ENCODE measurements at places on chromosomes 5 and 9. TPM values are rescaled to one million over a fixed set of nuclear protein-coding genes. Genes with fewer than 3 reads are reported as not detected.

DNA sequence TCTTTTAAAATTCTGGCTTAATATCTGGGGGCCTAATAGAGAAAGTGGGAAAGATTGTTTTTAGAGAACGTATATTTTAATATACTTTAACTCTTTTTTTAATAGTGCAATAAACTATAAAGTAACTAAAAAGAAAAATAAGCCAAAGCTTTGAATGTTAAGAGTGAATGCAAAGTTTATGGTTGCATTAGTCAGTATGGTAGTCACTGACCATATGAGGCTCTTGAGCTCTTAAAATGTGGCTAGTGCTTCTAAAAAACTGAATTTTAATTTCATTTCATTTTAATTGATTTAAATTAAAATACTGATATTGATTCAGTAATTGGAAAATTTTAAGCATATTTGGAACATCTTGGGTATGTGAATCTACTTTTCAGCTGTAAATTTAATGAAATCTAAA lies 310.7 kb downstream of the PJA2 start:
- H3K4me3 ChIP-seq = no peak overlapping the region
- H3K27ac ChIP-seq = no peak overlapping the region
- no peaks in the 10 kb centered on the region for H3K27me3 ChIP-seq
- no peak for DNase-seq
- no peaks in the 10 kb centered on the region for H3K4me1 ChIP-seq

DNA sequence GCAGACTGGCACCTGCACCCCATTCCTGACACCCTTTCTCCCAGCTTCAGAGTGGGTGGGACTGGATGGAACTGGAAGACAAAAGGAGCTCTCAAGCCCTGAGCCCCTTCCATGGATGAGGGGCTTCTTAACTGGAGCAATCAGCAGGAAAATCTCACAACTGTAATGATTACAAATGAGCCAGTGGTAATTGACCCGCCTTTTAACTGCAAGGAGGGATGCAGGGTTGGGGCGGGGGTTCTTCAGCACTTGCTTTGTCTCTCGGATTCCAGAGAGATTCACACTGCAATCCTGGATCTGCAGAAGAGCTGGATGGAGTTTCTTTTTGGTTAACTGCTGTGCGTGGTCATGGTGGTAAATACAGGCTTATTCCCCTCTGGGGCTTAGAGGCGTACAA lies 160.1 kb upstream of the SHB start:
- no peak overlapping the region for H3K4me3 ChIP-seq
- H3K36me3 ChIP-seq = no peaks in the 10 kb centered on the region
- peaks cover 16% of the 10 kb centered on the region for H3K4me1 ChIP-seq
- H3K27me3 ChIP-seq = no peaks in the 10 kb centered on the region

GRCh38 chr5:62259699-62260250 lies 46.2 kb upstream of the KIF2A start:
- peaks cover 58% of the 10 kb centered on the region for H3K4me1 ChIP-seq
- peak; percentile 28 for DNase-seq
- no peak overlapping the region for H3K4me3 ChIP-seq
- peaks cover 12% of the 10 kb centered on the region for H3K36me3 ChIP-seq

DNA sequence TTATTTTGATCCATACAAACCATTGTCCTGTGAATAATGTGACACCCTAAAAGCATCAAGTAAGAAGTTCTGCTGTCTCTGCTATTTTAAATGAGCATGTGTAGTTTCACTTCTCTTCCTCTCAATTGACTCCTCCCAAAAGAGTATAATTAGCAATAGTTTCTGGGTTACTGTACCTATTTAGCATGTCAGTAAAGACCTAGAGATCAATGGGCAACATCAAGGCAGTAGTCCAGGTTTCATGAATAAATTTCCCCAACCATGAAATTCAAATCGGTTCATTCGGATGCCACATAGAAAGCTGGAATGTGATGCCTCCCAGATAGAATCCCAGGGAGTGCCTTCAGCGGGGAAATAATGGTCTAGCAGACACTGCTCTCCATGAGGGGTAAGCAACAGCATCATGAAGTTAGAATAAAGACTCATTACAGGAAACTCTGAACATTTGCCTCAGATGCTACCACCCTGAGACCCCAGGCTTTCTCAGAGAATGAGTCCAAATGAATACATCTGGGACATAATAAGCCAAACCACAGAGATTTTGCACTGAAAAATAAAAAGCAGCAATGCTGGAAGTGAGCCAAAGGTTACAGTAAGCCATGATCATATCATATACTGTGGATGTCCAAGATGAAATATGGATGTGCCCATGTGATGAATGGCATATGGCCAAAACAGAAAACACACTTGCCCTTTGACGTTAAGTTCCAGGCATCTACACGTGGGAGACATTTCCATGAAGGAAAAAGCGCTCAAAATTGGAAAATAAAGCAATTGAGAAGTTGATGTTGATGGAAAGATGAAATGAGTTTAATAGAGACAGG lies 1107.0 kb upstream of the SEMA6A start:
- H3K4me1 ChIP-seq = no peaks in the 10 kb centered on the region
- H3K27me3 ChIP-seq = no peaks in the 10 kb centered on the region
- no peaks in the 10 kb centered on the region for H3K36me3 ChIP-seq
- DNase-seq = no peak

- H3K4me1 ChIP-seq = no peaks in the 10 kb centered on the region
- no peak for DNase-seq
- no peak overlapping the region for H3K27ac ChIP-seq
- no peaks in the 10 kb centered on the region for H3K36me3 ChIP-seq
These were observed 615.1 kb downstream of the TLE1 start for GRCh38 chr9:81074221-81074620.

DNA sequence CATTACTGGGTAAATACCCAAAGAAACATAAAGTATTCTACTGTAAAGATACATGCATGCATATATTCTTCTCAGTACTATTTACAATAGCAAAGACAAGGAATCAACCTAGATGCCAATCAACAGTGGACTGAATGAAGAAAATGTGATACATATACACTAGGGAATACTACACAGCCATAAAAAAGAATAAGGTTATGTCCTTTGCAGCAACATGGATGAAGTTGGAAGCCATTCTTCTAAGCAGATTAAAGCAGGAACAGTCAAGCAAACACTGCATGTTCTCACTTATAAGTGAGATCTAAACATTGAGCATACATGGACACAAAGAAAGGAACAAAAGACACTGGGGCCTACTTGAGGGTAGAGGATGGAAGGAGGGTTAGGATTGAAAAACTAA lies 39.6 kb upstream of the NDUFS4 start:
- no peaks in the 10 kb centered on the region for H3K4me1 ChIP-seq
- DNase-seq = no peak
- peaks cover 20% of the 10 kb centered on the region for H3K27me3 ChIP-seq
- H3K4me3 ChIP-seq = no peak overlapping the region
- no peaks in the 10 kb centered on the region for H3K36me3 ChIP-seq

DNA sequence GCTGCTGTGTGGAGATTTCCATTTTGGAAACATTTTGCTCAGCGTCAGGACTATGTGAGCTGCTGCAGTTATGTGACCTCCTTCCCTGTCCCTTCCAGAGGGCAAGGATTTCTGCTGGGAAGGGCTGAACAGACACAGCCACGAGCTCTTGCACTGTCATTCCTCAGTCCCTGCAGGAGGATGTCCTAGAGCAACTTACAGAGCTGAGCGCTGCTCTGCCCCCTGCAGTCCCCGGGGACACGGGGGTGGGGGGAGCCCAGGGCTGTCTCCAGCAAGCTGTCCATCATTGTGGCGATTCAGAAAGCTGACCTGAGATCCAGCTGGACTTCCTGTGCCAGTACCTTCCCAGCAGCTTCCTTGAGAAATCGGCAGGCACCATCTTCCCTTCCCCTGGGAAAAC lies 28.0 kb upstream of the MAP1B start:
- DNase-seq = no peak
- H3K27ac ChIP-seq = no peak overlapping the region
- peaks cover 29% of the 10 kb centered on the region for H3K27me3 ChIP-seq

GRCh38 chr9:31542384-31543055 lies 841.9 kb upstream of the ACO1 start:
- H3K4me3 ChIP-seq = no peak overlapping the region
- H3K27ac ChIP-seq = no peak overlapping the region
- H3K27me3 ChIP-seq = no peaks in the 10 kb centered on the region

GRCh38 chr9:76905791-76906646 lies at the start of gene PRUNE2:
Gene PRUNE2, minus strand, starts transcription at chr9:76906114. Its CDS starts 151 bp downstream, at chr9:76905963.
- H3K27me3 ChIP-seq = peaks cover 47% of the 10 kb centered on the region
- no peak within 1 kb of the TSS for H3K4me3 ChIP-seq
- H3K36me3 ChIP-seq = no peaks in the 10 kb centered on the region
- H3K4me1 ChIP-seq = no peaks in the 10 kb centered on the region
- DNase-seq = peak; percentile 56
- H3K27ac ChIP-seq = no peak within 1 kb of the TSS

GRCh38 chr5:161847941-161848391 lies at the start of gene GABRA1:
Gene GABRA1, plus strand, starts transcription at chr5:161848120. Its CDS starts 2,691 bp downstream, at chr5:161850811.
- H3K36me3 ChIP-seq = no peaks in the 10 kb centered on the region
- H3K4me1 ChIP-seq = no peaks in the 10 kb centered on the region
- H3K27me3 ChIP-seq = peaks cover 11% of the 10 kb centered on the region
- H3K27ac ChIP-seq = no peak within 1 kb of the TSS

DNA sequence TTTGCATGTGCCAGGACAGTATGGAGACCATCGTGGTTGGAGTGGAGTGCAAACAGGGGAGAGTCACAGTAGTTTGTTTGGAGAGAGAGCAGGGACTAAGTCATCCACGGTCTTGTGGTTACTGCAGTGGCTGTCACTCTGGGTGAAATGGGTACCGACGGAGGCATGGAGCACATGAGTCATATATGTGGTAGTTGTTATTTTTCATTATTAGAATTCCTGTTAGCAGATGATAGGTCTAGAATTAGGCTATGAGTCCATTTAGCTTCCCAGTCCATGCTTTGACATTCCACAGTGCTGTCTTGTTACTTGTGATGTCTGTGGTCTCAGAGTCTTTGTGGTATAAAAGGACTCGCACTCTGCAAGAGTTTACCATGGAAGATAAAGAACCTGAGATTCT lies 303.9 kb downstream of the DMRT2 start:
- no peaks in the 10 kb centered on the region for H3K27me3 ChIP-seq
- H3K4me3 ChIP-seq = no peak overlapping the region
- H3K36me3 ChIP-seq = no peaks in the 10 kb centered on the region
- no peak overlapping the region for H3K27ac ChIP-seq
- DNase-seq = no peak
- no peaks in the 10 kb centered on the region for H3K4me1 ChIP-seq

GRCh38 chr5:33848554-33848953 lies 43.2 kb downstream of the ADAMTS12 start:
- no peaks in the 10 kb centered on the region for H3K27me3 ChIP-seq
- DNase-seq = no peak
- H3K4me1 ChIP-seq = peaks cover 9% of the 10 kb centered on the region
- H3K4me3 ChIP-seq = no peak overlapping the region
- no peak overlapping the region for H3K27ac ChIP-seq
- H3K36me3 ChIP-seq = no peaks in the 10 kb centered on the region

DNA sequence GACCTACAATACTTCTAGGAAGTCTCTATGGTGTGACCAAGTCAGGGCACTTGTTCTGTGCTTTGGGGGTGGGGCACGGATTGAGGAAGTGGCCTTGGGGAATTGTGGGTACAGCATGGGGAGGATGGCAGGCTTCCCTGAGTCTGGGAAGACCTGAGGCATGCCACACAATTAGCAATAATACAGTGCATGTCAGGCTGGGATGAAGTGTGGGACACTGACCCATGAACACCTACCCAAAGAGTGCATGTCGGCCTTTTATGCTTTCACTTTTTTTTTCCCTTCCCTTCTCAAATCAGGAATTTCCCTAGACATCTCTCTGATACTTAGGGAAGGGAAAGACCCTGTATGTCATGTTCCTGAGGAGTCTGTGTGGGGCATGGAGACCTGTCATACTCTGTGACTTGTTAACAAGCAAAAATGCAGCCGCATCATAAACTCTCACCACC lies 146.4 kb downstream of the PALM2AKAP2 start:
- H3K27me3 ChIP-seq = peaks cover 5% of the 10 kb centered on the region
- no peaks in the 10 kb centered on the region for H3K36me3 ChIP-seq
- H3K4me3 ChIP-seq = no peak overlapping the region
- DNase-seq = no peak

GRCh38 chr5:110251366-110251765 lies 475.1 kb downstream of the TMEM232 start:
- no peaks in the 10 kb centered on the region for H3K4me1 ChIP-seq
- DNase-seq = no peak
- no peaks in the 10 kb centered on the region for H3K36me3 ChIP-seq

DNA sequence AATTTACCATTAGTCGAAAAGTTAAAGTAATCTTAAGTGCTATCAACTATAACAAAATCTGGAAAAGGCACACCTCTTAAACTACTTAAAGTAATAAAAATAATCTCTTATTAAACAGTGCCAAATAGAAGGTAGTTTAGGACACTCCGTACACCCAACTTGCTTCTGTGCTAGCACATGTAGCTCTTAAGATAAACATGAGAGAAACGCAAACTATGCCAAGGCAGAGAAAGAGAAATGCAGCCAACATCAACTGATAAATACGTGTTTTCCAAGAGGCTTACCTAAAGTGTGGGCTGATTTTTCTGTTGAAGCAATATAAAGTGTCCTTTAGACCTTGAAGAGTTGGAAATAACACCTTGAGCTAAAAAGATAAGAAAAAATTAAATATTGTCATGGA lies 480.6 kb upstream of the DAB2 start:
- no peaks in the 10 kb centered on the region for H3K36me3 ChIP-seq
- H3K27me3 ChIP-seq = peaks cover 24% of the 10 kb centered on the region
- H3K4me3 ChIP-seq = no peak overlapping the region
- H3K4me1 ChIP-seq = no peaks in the 10 kb centered on the region

- DNase-seq = no peak
- peaks cover 3% of the 10 kb centered on the region for H3K27me3 ChIP-seq
- no peak overlapping the region for H3K27ac ChIP-seq
- H3K4me1 ChIP-seq = peaks cover 4% of the 10 kb centered on the region
These were observed 500.7 kb downstream of the TLE4 start for GRCh38 chr9:80072451-80072850.

- DNase-seq = no peak
- no peak overlapping the region for H3K27ac ChIP-seq
- no peaks in the 10 kb centered on the region for H3K4me1 ChIP-seq
- H3K4me3 ChIP-seq = no peak overlapping the region
- H3K36me3 ChIP-seq = peaks cover 1% of the 10 kb centered on the region
These were observed 73.5 kb downstream of the ZNF622 start for GRCh38 chr5:16391858-16392649.

DNA sequence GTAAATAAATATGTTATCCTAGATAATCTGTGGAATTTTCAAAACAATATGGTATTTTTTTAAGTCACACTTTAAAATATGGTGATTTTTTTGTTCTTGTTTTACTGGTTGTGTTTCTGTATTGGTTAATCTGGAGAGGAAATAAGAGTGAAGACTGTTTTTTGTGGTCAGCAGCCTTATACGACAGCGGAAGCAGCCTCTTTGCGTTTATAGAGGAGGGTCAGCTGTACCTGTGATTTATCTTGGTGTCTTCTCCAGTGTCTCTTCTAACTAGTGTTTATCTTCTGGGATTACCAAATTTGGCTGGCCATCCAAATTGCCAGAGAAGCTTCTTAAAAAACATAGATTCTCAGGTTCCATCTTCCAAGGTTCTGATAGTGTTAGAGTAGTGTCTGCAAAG lies 58.7 kb downstream of the ICE1 start:
- DNase-seq = no peak
- peak overlapping the region; percentile 70 for H3K27ac ChIP-seq
- H3K36me3 ChIP-seq = peaks cover 43% of the 10 kb centered on the region
- H3K27me3 ChIP-seq = no peaks in the 10 kb centered on the region

Gene TLX3
- total RNA-seq = not detected

Gene SLC45A2
- not detected for total RNA-seq

Gene CCNJL
- total RNA-seq = not detected

Gene CER1
- total RNA-seq = not detected

Gene IGFBPL1
- not detected for total RNA-seq

Gene ABHD17B
- total RNA-seq = 16.5 TPM
